A172 (cell line): ENCODE measurements at places on chromosomes 6 and 20.

DNA sequence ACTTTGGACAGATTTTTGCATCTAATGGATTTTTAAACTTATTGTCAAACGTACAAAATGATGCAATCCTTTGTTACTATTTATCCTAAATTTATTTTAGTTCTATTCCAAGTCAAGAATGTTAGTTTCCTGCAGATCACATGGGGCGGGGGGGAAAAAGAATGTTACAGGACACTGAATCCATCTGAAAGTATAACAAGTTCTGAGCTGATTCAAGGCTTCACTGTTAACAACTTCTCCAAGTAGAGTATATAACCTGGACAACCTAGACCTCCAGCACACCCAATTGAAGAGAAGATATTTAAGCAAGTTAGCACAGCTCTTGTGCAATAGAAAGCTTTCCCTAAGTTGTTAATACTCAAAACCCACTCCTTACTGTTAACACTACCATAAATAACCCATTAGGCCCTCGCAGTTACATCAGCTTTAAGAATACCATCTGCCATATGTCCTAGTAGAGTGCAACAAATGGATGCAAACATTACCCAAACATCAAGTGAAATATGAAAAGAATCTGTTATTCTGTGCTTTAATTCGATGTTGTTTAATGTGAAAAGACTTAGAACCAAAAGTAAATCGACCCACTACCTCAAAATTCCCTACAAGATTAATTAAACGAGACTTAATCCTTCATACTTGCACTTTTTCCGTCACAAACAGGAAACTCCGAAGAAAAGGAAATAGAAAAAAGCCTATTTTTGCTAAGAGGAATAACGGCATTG is 1.3 kb downstream of the SEC63 start:
- no peak for DNase-seq

- no peak for DNase-seq
These were observed 305.7 kb upstream of the FLRT3 start for GRCh38 chr20:14643146-14643545.

- DNase-seq: no peak
These were observed 73.8 kb upstream of the GATA5 start for GRCh38 chr20:62549499-62550086.

GRCh38 chr6:134884752-134885151 is 65.1 kb downstream of the ALDH8A1 start:
- DNase-seq: no peak

DNA sequence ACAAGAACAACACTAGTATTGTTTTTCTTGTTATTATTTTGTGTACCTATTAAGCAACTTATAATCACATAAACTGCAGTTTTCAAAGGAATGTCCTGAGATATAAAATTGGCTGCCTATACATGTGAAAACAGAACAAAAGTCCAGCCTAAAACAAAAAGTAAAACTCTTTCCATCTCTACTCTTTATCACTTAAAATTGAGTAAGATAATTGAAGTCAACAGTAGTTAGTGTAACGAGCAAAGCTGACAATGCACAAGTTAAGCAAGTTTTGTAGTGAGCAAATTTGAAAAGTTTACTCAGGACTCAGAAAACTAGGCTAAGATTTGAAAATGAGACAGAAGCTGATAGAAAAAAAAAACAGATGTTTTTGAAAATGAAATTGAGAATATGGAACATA is 941.4 kb upstream of the MAN1A1 start:
- DNase-seq: no peak

DNA sequence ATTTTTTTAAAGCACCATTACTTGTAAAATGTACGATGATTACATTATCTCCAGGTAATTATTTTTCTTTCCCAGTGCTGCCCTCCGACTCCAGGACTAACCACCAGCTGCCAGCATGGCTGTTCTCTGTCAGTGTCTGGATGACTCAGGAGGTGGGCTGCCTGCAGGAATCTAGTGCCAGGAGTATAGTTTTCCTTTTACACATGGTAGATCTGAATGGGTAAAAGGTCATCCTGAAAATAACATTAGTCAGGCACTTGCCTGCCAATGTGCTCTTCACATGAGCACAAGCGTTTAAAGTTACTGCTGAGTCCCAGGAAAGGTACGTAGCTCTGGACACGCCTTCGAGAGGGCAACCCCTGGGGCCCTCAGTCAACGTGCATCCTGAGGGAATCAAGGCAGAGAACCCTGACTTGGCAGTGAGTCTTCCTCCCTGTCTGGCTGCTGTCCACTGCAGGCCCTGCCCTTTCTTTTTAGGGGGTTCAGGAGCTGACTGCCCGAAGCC is 2.4 kb downstream of the DYNLT1 start:
- peak; percentile 74 for DNase-seq

DNA sequence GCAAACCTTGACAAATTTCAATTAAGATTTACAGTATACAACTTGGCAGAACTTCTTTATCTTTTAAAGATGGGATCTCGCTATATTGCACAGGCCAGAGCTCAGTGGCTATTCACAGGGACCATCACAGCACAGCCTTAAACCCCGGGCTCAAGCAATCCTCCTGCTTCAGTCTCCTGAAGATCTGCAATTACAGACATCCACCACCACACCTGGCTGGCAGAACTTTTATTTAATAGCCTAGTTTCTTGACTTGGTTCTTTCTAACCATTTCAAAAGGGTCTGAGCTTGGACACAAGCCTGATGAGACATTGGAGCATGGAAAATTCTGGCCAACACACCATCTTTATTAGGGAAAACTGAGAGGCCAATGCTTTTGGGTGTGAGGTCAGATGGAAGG is 151.6 kb upstream of the KCNG1 start:
- no peak for DNase-seq

- no peak for DNase-seq
These were observed 87.8 kb downstream of the LYRM4 start for GRCh38 chr6:5172897-5173474.

- DNase-seq: no peak
These were observed 30.3 kb downstream of the ZKSCAN8 start for GRCh38 chr6:28172006-28172405.

- peak; percentile 25 for DNase-seq
These were observed 14.3 kb upstream of the NCOA3 start for GRCh38 chr20:47487175-47487917.

DNA sequence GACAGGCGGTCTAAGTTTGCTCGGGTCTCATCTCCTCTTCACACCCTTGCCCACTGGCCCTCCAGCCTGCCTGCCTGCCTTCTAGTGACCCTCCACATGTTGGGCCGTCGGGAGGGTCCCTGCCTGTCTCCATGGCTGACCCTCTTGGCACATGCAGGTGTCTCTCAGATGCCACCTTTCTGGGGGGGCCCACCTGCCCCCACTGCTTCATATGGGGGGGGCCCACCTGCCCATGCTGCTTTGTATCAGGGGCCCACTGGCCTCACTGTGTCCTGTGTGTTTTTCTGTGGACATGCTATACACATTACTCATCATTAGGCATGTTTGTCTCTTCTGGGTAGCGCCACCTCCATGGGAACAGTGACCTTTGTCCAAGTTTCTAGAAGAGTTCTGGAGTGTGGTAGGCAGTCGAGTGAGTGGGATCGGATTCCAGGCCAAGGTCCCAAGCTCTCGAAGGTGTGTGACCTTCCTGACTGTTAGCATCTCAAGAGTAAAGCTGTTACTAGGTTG is 40.4 kb upstream of the KIF25 start:
- no peak for DNase-seq

DNA sequence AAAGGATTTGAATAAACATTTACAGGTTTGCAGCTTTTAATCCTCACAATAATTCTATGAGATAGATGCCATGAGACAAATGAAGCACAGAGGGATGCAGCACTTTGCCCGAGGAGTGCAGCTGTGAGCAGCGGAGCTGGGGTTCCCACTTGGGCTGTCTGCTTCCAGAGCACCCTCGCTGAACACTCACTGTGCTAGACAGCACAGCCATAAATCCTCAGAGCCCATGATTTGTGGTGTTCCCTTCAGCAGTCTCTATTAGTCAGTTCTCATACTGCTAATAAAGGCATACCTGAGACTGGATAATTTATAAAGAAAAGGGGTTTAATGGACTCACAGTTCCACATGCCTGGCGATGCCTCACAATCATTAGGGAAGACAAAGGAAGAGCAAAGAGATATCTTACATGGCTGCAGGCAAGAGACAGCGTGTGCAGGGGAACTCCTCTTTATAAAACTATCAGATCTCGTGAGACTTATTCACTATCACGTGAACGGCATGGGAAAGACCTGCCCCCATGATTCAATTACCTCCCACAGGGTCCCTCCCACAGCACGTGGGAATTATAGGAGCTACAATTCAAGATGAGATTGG is 25.3 kb upstream of the CTAGE9 start:
- no peak for DNase-seq

DNA sequence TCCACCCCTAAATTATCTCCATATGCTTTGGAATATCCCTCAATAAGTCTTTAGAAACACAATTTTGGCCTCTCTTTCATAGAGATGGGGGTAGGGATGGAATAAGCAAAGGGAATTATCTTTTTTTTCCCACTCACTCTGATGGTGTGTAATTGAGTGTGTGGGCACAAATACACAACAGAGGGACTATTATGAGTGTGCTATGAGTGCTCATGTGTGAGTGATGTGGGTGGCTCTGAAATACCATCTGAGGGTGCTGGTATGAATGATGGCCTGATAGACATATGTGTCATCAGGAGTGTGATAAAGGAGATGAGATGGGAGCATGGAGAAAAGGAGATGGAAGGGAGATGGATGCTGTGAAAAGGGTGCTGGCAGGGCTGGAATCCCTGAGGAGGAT is 35.6 kb downstream of the GSS start:
- no peak for DNase-seq

GRCh38 chr6:112626468-112627082 is 279.4 kb downstream of the RFPL4B start:
- DNase-seq: peak; percentile 46

DNA sequence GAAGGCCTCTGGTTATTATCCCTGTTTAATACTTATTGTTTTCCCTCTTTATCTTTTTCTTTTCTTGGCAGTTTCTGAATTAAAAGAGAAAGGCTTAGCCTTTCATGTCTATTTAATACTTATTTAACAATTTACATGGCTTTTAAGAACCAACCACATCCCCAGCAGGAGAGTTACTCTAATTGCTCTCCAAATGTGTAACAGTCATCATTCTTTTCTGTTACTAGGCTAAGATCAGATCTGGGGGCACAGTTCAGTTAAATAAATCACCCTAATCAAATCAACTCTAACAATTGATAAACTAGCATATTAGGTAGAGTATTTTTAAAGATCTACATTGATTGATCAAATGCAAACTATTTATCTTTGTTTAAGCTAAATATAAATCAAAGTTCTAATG is 54.1 kb upstream of the NT5E start:
- no peak for DNase-seq
